ENCODE measurements at places on chromosomes 11 and 22. TPM values are rescaled to one million over a fixed set of nuclear protein-coding genes. Genes with fewer than 3 reads are reported as not detected.

NUDT8 gene
- total RNA-seq = 5.8 TPM

SLN gene
- not detected for total RNA-seq

DAGLA gene
- 2.4 TPM for total RNA-seq

CHRNA10 gene
- 1.3 TPM for total RNA-seq

C2CD2L gene
- total RNA-seq = 2.6 TPM

SPI1 gene
- not detected for total RNA-seq

C11orf86 gene
- total RNA-seq = not detected

CHID1 gene
- 48.3 TPM for total RNA-seq

CCDC89 gene
- 5.7 TPM for total RNA-seq

PTGDR2 gene
- total RNA-seq = under 0.01 TPM

CALCA gene
- 0.22 TPM for total RNA-seq

MS4A14 gene
- total RNA-seq = not detected

OLFML1 gene
- total RNA-seq = 1.3 TPM

LRP5 gene
- total RNA-seq = 20.0 TPM

TMEM45B gene
- total RNA-seq = not detected

RAB39A gene
- total RNA-seq = not detected

APOL4 gene
- 0.52 TPM for total RNA-seq

PPP6R3 gene
- total RNA-seq = 147 TPM

TMA7B gene
- not detected for total RNA-seq

WEE1 gene
- total RNA-seq = 74.5 TPM

GGT5 gene
- total RNA-seq = 13.7 TPM

TMEM191C gene
- total RNA-seq = 0.32 TPM

CDC42EP1 gene
- total RNA-seq = 30.8 TPM

KCNQ1 gene
- total RNA-seq = not detected
